ENCODE measurements at places on chromosomes 11 and 22.

GRCh38 chr11:62256281-62256680 is 13.7 kb upstream of the SCGB2A2 start:
- no peak for DNase-seq

DNA sequence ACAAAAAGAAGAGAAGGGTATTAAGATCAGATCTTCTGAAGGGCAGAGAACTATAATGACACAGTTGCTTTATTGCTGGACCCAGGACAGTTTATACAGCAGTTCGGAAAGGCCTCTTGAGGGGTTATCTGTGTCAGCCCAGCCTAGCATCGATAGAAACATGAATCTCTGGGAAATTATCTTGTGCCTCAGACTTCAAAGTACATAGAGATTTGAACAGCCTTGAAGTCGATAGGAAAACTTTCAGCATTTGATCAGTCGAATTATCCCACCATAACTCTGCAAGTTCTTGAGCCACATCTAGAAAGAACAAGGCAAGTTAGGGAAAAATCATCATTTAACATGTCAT is 2.5 kb upstream of the LMO2 start:
- no peak for DNase-seq

DNA sequence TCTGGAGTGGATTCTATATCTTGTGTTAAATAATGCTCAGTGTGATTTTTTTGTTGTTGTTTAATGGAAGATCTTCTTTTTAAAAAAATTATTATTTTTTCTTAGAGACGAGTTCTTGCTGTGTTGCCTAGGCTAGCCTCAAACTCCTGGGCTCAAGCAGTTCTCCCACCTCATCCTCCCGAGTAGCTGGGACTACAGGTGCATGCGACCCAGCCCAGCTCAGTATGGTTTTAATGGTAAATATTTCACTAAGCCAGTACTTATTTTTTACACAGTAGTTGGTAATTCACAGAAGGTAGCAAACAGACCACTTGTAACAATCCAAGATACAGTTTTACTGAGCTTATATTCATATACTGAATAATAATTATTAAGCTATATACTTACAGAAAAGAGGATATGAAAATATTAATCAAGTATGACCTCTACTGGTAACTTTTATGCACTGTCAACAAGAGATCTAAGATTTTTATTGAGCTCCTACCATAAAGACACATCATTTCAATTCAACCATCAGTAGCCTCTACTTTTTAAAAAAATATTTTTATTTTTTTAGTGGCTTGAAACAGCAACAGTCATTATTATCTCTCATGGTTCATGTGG is 6.1 kb upstream of the CD59 start:
- DNase-seq: no peak

- no peak for DNase-seq
These were observed 610 bp upstream of the TEX12 start for GRCh38 chr11:112166562-112166961.

GRCh38 chr11:132864811-132865576 is 667.3 kb downstream of the OPCML start:
- DNase-seq: no peak

- no peak for DNase-seq
These were observed 14.9 kb upstream of the PRG2 start for GRCh38 chr11:57405271-57405860.

GRCh38 chr11:73141031-73141308 is 1.1 kb downstream of the FCHSD2 start:
- no peak for DNase-seq

DNA sequence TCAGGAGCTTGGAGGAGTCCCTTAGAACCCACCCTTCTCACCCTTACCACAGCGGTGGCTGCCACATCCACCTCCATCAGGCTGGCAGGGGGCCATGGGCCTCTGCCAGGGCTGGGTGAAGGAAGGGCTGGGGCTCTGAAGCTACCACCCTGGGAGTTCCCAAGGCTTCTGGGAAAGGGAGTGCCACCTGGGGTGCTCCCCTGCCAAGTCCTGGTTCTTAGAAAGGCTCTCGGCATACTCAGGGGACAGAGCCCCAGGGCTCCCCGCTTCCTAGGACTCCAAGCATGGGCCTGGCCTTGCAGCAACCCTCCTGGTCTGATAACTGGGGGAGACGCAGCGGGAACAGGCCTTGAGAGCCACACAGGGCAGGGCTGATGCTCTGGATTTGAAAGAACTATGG is 438 bp upstream of the PLA2G3 start:
- DNase-seq: no peak

DNA sequence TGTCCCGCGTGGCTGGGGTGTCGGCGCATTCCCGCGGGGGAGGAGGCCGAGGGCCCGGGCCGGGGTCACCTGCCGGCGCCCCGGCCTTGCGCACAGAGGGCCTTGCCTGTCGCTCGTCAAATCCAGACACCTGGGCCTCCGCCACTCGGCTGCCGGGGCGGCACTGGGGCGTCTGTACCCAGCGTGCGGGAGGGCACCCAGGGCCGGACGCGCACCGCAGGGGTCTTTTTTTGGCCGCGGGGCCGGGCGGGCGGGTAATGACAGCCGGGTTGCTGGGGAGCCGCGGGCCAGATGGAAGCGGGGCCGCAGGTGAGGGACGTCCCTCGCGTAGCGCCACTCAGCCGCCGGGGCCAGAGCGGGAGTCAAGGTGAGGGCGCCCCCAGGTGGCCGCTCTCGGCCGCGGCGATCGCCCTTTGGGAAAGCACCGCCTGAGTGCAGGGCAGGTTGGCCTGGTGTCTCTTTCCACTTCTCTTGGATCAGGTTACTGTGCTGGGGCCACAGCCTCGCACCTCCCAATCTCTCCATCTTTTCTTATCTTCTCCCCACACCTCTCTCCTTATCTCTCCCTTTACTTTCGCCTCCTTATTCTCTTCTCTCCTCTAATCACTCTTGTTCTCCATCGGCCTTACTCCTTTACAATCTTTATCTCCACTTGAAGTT is 3.5 kb downstream of the PHLDB1 start:
- DNase-seq: peak; percentile 83

GRCh38 chr11:11451501-11452005 is 98.5 kb upstream of the CSNK2A3 start:
- DNase-seq: no peak

DNA sequence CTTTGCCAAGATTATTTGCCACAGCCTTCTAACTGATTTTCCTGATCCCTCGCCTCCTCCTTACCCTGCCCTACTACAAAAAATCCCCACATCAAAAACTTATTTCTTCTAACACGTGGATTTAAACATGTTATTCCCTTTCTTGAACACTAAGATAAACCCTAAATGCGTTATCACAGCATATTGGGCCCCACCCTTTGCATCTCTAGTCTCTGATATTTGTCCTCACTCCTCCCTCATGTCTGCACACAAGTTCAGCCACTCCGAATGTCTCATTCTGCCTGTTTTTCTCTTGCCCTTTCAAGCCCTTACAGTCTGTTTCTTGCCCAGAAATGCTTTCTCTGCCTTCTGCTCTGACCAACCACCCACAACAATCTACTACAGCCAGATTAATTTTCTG is 10.6 kb upstream of the ACER3 start:
- no peak for DNase-seq

GRCh38 chr22:41660416-41660815 is 28.3 kb downstream of the SNU13 start:
- DNase-seq: no peak

- no peak for DNase-seq
These were observed 112.5 kb upstream of the SOX6 start for GRCh38 chr11:16468735-16469453.

DNA sequence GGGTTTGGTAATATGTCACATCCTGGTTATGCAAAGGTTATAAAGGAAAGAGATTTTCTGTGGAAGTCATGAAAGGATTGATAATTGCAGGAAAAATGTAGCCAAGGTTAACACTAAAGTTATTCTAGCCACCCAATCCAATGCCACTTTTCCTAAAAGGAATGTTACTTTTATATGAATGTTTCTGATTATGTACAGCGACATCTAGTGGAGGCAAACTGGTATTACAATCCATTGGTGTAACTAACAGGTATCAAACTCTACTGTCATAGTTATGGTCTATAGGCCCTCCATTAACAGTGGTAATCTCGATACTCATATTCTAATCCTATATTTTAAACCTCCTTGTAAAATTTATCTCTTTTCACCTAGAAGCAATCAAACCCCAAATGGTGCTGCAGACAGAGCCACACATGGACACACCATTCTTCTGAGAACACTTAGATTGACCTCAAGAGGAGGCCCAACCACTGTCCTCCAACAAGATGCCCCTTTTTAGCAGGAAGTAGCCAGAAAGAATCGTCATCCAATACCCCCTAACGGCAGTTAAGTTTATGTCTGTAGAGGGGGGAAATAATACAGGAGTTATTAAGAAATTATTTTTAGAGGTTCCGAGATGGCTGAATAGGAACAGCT is 74.9 kb upstream of the RAG2 start:
- DNase-seq: no peak

GRCh38 chr11:127098684-127099083 is 98.1 kb upstream of the KIRREL3 start:
- DNase-seq: no peak

DNA sequence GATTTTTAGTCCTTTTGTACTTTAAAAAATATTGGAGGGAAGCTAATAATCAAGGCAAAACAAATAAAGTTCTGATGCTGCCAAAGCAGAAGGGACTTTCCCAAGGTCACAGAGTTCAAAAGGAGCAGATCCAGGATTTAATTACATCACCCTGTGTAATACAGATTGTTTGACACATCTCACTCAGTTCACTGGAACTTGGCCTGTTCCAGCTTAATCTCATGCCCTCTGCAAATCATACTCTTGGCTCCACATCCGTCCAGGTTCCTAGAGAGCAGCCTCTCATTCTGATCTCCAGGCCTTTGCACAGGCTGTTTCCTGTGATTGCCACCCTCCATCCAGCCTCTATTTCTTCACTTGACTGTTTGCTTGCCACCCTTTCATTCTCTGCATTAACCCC is 151.7 kb downstream of the SPON1 start:
- DNase-seq: no peak

DNA sequence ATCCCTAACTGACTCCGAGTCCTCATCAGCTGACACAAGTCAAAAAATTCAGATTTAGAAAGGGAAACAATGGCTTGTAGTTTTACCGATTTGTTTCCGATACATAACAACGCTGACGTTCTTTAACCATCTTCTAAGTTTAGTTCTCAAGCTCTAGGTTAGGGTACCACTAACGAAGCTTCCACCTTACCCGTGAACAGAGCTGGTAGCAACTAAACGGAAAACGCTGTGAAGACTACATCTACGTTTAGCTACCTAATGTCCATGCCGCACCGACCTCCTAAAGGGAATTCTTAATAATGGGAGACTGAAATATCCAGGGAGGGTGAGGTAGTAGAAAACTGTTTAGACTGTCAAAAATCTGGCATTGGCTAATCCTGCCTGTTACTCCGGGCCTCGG is 1.0 kb downstream of the NUP98 start:
- no peak for DNase-seq

GRCh38 chr11:57100638-57101331 is 81.0 kb upstream of the LRRC55 start:
- DNase-seq: no peak

DNA sequence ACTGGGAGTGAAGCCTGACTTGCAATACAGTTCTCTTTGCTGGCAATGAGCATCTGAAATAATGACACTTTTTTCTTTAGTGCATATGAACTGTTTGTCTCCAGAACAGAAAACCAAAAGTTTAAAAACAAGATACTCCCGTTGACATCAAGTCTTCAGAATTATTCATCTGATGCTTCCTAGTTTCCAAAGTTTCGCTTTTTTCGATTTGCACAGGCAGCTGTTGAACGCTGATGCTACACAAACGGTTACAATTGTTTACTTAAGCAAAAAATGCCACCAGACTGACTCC is 612 bp upstream of the BIRC2 start:
- DNase-seq: no peak

DNA sequence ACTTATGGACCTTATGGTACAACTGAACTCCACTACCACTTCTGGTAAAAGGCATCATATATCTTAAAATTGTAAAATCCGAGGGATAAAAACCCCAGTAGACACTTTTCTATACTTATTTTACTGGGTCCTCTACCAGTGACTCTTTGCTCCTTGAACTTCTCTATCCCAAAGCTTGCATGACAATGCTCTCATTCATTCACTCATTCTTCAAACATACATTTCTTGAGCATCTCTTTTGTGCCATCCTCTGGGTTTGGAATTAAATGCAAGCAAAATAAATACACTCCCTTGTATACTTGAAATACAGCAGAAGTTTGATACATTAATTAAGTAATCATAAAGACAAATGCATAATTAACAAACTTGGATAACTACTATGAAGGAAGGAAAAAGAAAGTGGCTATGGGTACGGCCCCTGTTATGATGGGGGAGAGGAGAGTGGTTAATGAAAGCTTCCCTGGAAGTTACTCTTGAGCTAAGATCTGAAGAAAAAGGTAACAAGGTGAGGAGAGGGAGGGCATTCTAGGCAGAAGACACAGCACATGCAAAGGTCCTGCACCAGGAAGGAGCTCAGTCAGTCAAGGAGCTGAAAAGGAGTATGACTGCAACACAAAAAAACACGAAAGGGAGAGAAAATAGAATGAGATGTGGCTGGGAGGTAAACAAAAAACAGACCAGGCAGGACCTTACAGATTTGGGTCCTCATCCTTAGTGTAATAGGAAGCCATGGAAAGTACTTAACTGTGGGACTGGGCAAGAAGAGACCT is 8.0 kb downstream of the MPZL3 start:
- DNase-seq: no peak

DNA sequence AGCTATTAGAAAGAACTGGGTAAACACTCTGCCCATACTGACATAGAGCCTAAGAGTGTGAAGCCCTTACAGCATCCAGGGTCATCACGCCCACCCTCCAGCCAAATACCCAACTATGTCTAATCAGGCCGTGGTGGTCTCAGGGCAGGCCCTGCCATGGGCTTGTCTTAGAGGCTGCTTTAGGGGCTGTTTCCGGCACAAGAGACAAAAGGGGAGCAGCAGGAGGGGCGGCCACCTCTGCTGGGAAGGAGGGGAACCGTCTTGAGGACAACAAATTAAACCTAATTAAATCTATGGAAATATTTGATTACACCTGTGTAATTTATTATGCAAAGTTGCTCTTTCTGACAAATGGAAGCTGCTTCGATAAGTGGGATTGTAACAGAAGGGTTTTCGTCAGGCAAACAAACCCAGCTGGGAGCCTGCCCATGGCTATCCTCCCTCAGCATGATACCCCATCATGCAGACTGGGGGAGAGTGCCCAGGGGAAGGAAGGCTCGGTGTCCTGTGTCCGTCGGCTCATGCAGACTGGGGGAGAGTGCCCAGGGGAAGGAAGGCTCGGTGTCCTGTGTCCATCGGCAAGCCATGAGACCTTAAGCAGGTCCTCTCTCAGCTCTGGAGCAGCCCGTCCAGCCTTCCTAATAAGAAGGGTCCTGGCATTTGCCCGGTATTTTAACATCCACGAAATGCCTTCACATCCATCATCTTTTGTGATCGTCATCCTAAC is 163.6 kb upstream of the B3GAT1 start:
- no peak for DNase-seq

Data from stimulated activated CD4-positive, alpha-beta T cell treated with anti-CD3 and anti-CD28 coated beads, Interleukin-1b, Interleukin-23, amount 100 ng/mL, for 1 hour (primary cell).